ENCODE measurements at places on chromosomes 16 and 17.

- DNase-seq: no peak
These were observed 62.2 kb downstream of the DHRS7C start for GRCh38 chr17:9729034-9729650.

- DNase-seq: no peak
These were observed 11.2 kb downstream of the FBXO39 start for GRCh38 chr17:6787081-6787693.

- no peak for DNase-seq
These were observed 22.6 kb upstream of the NF1 start for GRCh38 chr17:31072186-31072585.

DNA sequence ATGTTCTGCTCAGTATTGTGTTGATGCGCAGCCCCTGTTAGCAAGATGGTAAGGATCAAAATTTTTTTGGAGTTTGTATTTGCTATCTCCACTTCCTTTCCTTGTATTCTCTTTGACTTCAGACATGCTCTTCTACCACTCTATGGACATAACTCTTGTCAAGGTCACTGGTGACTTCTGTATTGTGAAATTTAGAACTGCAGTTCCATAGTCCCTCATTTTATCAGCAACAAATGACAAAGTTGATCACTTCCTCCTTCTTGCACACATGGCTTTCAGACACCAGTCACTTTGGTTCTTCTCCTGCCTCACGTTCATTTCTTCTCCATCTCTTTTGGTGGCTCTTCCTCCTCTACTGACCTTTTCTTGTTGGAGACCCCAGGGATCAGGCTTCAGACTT is 21.1 kb downstream of the COX11 start:
- no peak for DNase-seq

DNA sequence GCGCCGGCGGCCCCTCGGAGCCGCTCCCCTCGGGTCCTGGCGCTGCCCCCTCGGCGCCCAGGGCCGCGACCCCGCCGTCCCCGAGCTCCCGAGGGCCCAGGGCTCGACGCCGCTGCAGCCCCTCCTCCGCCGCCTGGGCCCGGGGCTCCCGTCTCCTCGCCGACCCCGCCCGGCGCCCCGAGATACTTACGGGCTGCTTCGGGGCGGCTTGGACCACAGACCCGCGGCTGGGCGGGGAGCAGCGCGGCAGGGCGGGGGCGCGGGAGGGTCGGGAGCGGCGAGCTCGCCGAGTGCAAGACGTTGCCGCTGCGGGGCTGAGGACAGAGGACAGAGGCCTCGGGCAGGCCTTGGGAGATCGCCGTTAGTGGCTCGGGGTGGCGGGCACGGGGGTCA is 290 bp downstream of the TOB1 start:
- no peak for DNase-seq

DNA sequence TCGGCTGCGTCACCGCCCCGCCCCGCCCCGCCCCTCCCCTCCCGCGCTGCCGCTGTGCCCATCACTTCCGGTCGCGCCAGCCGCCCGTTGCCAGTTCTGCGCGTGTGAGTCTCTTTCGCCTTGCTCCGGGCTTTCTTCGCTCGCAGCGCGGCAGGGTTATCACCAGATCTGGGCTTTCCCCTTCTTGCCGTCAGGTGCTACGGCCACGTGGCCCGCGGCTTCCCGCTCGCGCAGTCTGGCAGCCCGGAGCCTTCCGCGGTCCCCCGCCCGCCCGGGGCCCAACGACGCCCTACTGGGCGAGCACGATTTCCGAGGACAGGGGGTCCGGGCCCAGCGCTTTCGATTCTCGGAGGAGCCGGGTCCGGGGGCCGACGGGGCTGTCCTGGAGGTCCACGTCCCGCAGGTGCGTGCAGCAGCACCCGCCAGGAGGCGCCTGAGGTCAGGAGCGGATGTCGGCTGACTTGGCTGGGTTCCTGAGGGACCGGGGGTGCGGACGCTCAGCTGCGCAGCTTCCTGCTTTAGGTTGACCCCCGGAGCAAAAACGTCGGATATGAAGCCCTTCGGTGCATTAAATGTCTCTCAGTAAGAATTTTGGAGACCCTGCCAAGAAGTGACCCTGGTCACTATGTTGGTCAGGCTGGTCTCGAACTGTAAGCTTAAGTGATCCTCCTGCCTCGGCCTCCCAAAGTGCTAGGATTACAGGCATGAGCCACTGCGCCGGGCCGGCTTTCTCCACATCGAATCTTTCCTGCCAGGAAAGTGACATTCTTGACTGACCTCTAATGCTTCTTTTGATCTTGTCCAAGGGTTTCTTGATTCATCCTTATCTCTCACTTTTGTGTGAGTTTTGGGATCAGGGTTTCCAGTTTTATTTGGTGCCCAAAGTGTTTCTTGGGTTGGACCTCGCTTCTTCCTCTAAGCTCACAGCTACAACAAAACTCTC is at the start of gene METTL23:
Gene METTL23 (plus strand): TSS at position 64 of the 943 bp plus-strand sequence. CDS start 2,872 bp downstream, outside the sequence.
- DNase-seq: peak; percentile 69

GRCh38 chr17:42116705-42117396 is 4.3 kb downstream of the KAT2A start:
- DNase-seq: peak; percentile 75

- DNase-seq: no peak
These were observed 158.8 kb upstream of the LHX1 start for GRCh38 chr17:36778448-36778847.

DNA sequence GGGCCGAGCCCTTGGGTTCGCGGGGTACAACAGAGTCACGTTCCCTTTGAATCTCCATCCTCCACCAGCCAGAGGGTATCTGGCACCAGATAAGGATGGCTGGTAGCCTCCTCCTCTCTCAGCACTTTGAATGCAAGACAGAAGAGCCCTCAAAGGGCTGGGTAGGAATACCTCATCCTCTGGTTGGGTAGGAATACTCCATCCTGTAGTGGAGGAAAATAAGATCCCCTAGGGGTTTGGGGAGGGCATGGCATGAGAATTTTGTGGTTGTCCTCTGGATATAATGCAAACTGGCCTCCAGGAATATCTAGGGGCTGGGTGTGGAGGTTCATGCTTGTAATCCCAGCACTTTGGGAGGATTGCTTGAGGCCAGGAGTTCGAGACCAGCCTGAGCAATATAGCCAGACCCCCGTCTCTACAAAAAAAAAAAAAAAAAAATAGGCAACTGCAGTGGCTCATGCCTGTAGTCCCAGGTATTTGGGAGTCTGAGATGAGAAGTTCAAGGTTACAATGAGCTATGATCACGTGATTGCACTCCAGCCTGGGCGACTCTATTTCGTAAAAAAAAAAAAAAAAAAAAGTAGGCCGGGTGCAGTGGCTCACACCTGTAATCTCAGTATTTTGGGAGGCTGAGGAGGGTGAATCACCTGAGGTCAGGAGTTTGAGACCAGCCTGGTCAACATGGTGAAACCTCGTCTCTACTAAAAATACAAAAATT is 2.7 kb downstream of the IGFBP4 start:
- DNase-seq: no peak

- DNase-seq: no peak
These were observed 19.4 kb downstream of the GNA13 start for GRCh38 chr17:65037157-65037556.

DNA sequence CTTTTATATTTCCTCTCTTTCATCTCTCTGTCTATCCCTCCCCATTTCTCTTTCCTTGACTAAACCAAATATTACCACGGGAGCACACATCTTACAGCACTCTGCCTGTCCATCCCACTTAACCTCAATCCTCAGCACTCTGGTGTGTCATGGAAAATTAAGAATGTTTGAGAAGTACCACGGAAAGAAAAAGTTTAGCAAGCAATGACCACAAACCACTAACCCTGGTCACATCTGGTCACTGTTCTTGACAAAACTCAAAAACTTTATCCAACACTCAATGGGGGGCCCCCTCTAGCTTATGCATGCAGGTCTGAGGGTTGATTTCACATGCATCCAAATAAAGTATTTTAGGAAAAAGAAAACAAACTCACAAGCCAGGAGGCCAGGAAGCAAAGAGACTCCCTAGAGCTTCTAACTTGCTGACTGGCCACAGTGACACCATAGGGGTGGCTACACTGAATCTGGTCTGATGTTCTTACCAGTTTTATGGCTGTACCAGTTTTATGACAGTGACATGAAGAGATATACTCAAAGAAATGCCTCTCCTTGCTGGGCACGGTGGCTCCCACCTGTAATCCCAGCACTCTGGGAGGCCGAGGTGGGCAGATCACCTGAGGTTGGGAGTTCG is 229.2 kb downstream of the STX8 start:
- DNase-seq: no peak

Measured in activated T-cell treated with anti-CD3 and anti-CD28 coated beads for 24 hours (primary cell).